ENCODE measurements at places on chromosomes 3 and 15.

DNA sequence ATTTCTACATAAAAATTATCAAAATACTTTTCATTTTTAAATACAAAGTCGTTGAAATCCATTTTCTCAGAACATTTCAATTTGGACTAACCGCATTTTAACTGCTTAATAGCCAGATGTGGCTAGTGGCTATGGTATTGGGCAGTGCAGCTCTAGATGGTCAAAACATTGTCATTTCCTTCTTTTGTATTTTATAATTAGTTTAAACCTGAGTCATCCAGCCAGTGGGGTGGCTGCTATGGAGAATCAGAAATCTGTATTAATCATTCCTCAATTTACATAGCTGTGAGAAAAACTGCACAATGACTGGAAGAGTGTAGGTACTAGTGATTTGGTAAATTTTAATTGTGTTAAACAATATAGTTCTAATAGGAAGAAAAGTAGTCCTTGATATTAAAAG lies 245.3 kb downstream of the PDZRN3 start:
- peak; percentile 2 for DNase-seq

- DNase-seq = peak; percentile 37
Measured at GRCh38 chr15:88031461-88031860, 225.1 kb downstream of the NTRK3 start.

DNA sequence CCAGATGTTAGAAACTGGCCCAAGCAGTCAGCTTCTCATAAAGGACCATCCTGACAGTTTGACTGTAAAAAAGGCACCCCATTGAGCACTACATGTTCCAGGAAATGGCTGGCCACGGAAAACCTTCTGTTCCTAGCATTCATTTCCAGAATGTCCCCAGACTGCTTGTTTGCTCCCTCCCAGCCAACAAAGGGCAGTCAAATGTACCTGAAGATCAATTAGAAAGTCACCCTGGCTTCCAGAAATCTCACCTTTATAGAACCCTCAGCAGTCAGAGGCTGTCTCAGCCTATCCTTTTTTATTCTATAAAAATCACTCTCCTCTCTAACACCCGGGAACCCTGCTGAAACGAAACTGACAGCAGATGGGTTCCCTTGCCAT lies 784 bp upstream of the SAMMSON start:
- no peak for DNase-seq

DNA sequence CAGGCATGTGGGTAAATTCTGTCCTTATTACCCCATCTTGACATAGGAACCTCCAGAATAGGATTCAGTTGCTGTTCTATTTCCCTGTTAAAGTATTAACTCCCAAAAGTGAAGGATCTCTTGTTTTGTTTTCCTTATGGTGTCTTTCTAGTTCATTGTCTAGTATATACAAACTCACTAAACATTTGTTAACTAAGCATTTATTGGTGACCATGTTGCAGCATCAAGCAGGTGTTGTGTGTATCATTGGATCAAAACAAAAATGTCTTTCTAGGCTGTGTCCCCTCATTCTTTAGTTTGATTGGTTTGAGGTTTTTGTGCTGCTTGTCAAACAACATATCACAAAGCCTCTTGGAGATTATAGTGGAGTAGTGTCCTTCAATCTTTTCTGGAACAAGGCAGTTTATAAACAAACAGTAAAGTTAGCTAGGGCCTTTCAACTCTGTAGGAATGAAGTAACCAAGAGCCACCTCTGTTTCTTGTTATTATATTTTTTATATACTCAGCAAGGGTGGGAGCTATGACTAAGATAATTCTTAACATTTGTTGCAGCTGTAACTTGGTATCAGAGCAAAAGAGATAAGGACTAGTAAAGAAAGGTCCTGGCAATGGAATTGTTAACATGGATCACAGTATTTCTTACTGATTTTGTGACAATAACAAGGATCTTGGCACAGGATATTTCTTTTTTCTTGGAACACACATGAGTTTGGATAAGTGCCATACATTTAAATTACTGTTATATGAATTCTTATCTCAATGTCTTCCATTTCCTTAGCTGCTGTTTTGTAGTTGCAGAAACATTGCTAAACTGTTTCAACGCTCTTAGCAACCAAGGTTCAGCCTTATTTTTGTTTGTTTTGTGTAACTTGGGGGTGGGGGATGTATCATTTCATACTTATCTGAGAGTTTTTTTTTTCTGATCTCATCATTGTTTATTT lies 49.3 kb downstream of the TMOD3 start:
- DNase-seq = peak; percentile 36

GRCh38 chr15:39579487-39580116 lies 1.3 kb upstream of the THBS1 start:
- peak; percentile 70 for DNase-seq

GRCh38 chr3:18423401-18424212 lies 1.5 kb downstream of the SATB1 start:
- peak; percentile 59 for DNase-seq

DNA sequence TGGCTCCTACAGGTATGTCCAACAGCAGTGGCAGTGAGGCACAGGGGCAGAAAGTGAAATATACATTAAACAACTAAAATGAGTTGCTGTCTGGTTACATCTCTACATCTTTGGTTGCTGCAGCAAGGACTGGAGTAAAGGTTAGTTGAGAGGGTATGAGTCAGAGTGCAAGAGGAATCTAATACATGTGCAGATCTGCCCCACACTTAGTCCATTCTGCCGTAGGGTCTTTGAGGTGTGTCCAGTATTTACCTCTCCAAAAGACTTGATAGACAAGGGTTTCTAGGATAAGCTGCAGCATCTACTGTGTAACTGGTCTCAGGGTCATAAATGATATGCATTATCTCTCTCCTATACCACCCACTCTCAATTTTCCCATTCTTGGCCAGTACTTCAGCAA lies 6.2 kb upstream of the NEDD4 start:
- peak; percentile 11 for DNase-seq

- no peak for DNase-seq
Measured at GRCh38 chr3:142944342-142944741, 19.1 kb downstream of the PAQR9 start.

DNA sequence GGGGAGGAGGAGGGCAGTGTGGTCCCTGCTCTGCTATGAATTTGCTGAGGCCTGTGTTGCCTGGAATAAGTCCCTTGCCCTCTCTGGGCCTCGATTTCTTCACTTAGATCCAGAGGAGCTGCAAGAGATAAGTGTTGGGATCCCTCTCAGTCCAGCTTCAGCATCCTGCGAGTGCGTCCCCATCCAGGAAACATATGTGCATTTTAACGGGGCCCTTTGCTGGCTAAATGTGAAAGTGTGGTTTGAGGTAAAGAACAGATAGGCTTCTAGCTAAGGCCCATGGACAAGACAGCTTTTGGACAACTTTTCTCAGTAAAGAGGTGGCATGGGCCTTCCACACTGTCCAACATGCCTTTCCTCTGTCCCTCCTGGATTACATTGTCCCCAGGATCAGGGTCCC lies 26.5 kb downstream of the RPLP1 start:
- DNase-seq = no peak

GRCh38 chr15:60913900-60914299 lies 315.2 kb downstream of the RORA start:
- DNase-seq = no peak

DNA sequence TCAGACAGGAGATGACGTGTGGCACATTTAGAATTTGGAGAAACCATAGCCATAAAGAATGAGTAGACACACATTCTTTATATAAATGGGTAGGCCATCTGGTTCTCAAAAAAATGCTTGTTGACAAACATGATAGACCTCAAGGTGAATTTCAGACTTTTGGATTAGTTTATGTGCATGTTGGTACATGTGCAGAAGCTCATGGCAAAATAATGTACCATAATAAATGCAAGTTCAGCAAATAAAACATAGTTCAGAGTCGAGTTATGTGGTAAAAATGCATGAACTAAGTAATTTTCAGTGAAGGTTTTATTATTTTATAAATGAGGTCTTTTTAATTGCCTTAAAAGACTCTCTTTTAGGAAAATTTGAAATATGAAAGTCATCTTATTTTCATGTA lies 24.6 kb downstream of the EEFSEC start:
- no peak for DNase-seq
